ENCODE measurements at places on chromosomes 2 and 18.

- DNase-seq = no peak
These were observed 85.3 kb downstream of the C2orf74 start for GRCh38 chr2:61247204-61247812.

- DNase-seq = no peak
These were observed 10.9 kb downstream of the CCDC68 start for GRCh38 chr18:54948350-54948837.

- DNase-seq = no peak
These were observed 54.4 kb downstream of the ARHGEF4 start for GRCh38 chr2:130890941-130891669.

- no peak for DNase-seq
These were observed 343.1 kb downstream of the CYRIA start for GRCh38 chr2:16322308-16323125.

GRCh38 chr2:66596256-66596655, 161.3 kb downstream of the MEIS1 start:
- DNase-seq = no peak

- DNase-seq = no peak
These were observed 22.5 kb upstream of the SIGLEC15 start for GRCh38 chr18:45802814-45803492.

DNA sequence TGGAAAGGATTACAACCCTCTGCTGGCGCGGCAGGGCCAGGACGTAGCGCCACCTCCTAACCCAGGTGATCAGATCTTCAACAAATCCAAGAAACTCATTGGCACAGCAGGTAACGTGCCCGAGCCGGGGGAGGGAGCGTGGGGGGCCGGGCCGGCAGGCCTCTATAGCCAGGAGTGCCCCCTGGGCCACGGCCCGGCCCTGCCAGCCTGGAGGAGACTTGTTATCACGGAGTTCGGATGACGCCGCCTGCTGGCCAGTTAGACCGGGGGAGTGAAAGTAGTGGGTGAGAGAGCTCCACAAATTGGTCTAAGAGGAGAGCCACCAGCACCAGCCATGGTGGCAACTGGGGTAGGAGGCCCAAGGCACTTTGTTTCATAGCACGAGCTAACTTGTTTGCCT, 8.6 kb upstream of the TMEM214 start:
- no peak for DNase-seq

Data from T follicular helper cell (primary cell).